Effector memory CD8-positive, alpha-beta T cell (primary cell): ENCODE measurements at places on chromosomes 6 and 20.
A peak's percentile ranks its signal among the peaks of the same experiment; 100 is the strongest.

DNA sequence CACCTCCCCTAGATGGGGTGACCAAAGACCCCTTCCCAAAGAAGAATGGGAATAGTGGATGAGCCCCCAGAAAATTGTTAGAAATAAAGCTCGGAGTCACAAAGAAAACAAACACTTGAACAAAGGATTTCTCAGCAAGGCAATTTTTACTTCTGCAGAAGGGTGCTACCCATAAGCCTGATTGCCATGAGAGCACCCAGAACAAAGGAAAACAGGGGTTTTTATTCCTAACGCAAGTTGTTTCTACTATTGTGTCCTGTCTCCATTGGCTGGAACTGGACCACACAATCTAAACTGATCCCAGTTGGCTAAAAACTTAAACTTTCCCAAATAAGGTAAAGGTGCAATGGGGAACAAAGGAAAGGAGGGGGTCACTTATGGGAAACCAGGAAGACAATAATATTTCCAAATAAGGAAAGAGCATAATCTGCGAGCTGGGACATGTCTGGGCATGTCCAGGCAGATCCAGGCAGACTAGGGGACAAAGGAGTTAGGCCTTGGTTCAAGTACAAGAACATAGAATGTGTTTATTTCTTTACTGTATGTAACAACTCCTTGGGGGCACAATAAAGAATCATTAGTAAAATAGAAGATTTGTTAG lies 20.0 kb downstream of the HLA-B start:
- no peak for DNase-seq

GRCh38 chr6:155449450-155450239 lies 6.0 kb downstream of the NOX3 start:
- DNase-seq = no peak

DNA sequence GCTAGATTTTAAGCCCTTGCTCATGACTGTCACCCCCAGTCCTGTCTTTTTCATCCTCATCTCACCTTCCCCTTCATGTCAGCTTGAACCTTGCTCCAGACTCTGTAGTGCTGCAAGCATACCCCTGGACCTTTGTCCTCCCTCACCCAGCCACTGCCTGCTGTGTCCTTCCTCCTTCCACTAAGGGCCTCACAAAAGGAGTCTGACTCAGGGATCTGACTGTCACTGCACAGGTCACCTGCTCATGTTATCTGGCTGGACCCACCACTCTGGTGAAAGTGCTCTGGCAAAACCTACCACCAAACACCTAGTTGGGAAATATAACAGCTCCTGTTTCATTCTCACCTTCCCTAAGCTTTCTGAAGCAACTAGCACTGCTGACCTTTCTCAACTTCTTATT lies 151.4 kb downstream of the INSM1 start:
- DNase-seq = no peak

- DNase-seq = no peak
Observed at GRCh38 chr6:101784094-101784493, 390.6 kb downstream of the GRIK2 start.

GRCh38 chr6:125198398-125198937 lies 44.9 kb downstream of the TPD52L1 start:
- DNase-seq = no peak

- no peak for DNase-seq
Observed at GRCh38 chr6:2482773-2483172, 237.4 kb upstream of the GMDS start.

- no peak for DNase-seq
Observed at GRCh38 chr20:51429144-51429482, 113.4 kb downstream of the NFATC2 start.

- DNase-seq = no peak
Observed at GRCh38 chr6:141688916-141689315, 443.8 kb upstream of the GJE1 start.

- DNase-seq = no peak
Observed at GRCh38 chr6:100035873-100036653, 42.0 kb upstream of the MCHR2 start.

DNA sequence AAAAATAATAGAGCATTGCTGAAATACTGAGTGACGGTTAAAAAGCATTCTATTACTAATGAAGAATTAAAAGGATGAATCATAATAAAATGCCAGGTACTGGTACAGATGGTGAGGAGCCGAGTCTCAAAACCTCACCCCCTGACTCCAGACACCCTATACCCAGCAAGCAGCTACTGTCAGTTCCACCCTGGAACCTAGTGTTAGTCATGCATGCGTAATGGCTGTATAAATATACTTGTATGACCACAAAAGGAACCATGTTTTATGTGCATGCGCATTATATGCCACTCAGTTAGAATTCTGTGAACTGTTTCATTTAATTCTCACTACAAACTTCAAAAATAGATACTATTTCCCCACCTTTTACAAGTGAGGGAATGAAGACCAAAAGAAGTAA lies 568.7 kb upstream of the RNF217 start:
- DNase-seq = no peak

DNA sequence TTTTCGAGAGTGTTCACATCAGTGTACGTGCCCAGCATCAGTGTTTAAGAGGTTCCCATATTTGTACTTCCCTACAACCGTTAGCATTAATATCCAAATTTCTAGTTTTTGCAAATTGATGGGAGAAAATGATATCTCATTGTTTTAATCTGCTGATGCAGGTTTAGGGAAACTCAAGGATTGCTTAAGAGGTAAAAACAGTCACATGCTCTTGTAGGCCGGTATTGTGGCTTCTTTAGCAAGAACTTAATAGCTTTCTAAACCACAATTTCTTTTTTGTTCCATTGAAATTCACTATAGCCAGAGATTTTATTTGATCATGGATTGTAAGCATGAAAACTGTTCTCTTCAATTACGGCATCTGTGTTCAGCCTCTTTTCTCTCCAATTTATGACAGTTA lies 29.5 kb downstream of the BEND6 start:
- no peak for DNase-seq

- no peak for DNase-seq
Observed at GRCh38 chr6:44250067-44250717, 3.3 kb downstream of the HSP90AB1 start.

GRCh38 chr6:66897576-66897975 lies 1190.5 kb upstream of the EYS start:
- DNase-seq = no peak

DNA sequence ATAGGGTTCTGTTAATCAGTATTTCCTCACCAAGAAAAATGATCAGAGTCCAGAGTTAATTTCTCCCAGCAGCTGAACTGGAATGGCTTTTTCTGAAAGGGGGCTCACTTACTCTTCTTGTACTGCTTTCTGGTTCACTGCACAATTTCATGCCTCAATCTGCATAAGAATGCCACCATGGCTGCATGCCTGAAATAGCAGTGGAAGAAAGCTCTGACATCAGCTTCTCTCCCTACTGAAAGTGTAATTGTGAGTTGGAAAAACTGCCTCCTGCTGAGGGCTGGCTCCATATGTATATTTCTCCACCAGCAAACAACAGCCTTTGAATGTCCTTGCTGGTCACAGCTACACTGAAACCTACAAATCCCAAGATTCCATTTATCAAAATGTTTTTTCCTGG lies 1027.2 kb upstream of the GJE1 start:
- no peak for DNase-seq

GRCh38 chr6:6350696-6351095 lies 30.2 kb upstream of the F13A1 start:
- no peak for DNase-seq

DNA sequence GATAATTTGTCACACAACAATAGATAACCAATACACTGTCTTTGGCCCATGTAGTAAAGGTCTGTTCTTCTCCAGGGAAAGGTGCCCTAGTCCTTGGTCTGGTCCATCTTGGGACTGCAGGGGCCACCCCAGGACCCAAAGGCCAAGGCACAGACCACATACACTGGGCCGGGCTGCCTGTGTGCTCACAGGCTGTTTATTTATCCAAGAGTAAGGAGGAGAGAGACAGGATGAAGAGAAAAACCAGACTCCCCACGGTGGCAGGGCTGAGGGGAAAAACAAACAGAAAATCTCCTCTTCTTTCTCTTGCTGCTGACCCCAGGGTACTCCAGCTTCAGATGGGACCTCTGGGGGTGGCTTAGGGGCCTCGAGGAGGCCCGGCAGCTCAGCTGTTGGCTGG lies 6.5 kb upstream of the CDK5RAP1 start:
- DNase-seq = no peak

DNA sequence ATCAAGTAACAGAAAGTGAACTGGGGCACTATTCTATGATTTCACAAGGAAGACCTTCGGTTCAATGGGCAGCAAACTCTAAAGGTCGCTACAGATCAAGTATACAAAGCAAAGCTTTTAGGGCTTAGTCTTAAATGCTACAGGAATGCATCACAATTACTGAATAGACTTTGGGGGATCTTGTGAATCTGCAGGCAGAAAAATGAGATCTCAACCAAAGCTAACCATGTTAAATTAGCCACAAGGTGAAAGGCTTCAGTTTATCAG lies 98.0 kb upstream of the TMEM30A start:
- DNase-seq = no peak

GRCh38 chr20:58623579-58624473 lies 27.3 kb upstream of the STX16 start:
- DNase-seq = no peak

DNA sequence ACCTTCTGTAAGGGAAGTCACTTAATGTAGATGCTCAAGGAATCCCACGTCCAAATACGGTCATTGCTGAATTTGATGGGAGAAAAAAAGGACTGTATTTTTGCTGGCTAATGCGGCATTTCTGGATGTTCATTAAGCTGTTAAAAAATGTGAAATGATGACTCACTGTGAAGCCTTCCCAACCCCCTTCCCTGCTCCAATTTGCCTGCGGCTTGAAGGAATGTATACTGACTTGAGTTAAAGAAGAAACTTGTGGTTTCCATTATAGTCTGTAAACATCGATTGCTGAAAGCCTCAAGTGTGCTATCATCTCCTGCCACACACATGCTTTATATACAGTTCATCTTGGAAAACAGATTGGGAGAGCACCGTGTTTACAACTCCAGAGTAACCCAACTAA lies 249.1 kb upstream of the JAG1 start:
- no peak for DNase-seq

GRCh38 chr6:116764961-116765841 lies at the start of gene FAM162B:
FAM162B (minus strand) TSS chr6:116765719; CDS start chr6:116765576, 143 bp downstream.
- no peak for DNase-seq

GRCh38 chr6:45710304-45710821 lies 305.3 kb downstream of the CLIC5 start:
- DNase-seq = peak; percentile 11
